ENCODE measurements at places on chromosomes 16 and 17. TPM values are rescaled to one million over a fixed set of nuclear protein-coding genes. Genes with fewer than 3 reads are reported as not detected.

- no peak for DNase-seq
These were observed 13.7 kb downstream of the GUCY2D start for GRCh38 chr17:8015957-8016631.

GRCh38 chr16:50059669-50060068 lies 6.1 kb upstream of the HEATR3 start:
- no peak for DNase-seq

- DNase-seq, result no peak
These were observed 20.8 kb upstream of the SLC38A10 start for GRCh38 chr17:81315885-81316391.

The OSGIN1 gene
- 0.28 TPM for polyA plus RNA-seq

The MFSD6L gene
- polyA plus RNA-seq, result 0.14 TPM

The MNT gene
- 1.4 TPM for polyA plus RNA-seq

GRCh38 chr16:49556606-49557446 lies 183.2 kb downstream of the C16orf78 start:
- DNase-seq, result no peak

DNA sequence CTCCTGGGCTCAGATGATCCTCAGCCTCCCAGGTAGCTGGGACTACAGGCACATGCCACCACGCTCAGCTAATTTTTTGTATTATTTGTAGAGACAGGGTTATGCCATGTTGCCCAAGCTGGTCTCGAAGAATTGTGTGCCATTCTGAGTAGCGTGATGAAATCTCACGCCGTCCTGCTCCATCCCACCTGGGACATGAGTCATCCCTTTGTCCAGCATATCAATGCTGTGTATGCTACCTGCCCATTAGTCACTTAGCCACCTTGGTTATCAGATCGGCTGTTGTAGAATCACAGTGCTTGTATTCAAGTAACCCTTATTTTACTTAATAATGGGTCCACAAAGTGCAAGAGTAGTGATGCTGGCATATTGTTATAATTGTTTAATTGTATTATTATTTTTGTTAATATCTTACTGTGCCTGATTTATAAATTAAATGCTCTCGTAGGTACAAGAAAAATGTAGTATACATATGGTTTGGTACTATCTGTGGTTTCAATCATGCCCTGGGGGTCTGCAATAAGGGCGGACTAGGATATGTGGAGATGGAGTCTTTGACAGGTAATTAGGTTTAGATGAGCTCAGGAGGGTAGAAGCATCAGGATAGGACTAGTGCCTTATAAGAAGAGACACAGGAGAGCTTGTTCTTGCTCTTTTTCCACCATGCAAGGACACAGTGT lies 26.6 kb upstream of the SLC13A2 start:
- no peak for DNase-seq

GRCh38 chr17:22463110-22463850 lies 771.0 kb downstream of the KCNJ18 start:
- DNase-seq, result no peak

GRCh38 chr16:48123104-48123788 lies 32.5 kb downstream of the ABCC12 start:
- DNase-seq, result no peak

The ARHGAP27 gene
- polyA plus RNA-seq, result 30.6 TPM

DNA sequence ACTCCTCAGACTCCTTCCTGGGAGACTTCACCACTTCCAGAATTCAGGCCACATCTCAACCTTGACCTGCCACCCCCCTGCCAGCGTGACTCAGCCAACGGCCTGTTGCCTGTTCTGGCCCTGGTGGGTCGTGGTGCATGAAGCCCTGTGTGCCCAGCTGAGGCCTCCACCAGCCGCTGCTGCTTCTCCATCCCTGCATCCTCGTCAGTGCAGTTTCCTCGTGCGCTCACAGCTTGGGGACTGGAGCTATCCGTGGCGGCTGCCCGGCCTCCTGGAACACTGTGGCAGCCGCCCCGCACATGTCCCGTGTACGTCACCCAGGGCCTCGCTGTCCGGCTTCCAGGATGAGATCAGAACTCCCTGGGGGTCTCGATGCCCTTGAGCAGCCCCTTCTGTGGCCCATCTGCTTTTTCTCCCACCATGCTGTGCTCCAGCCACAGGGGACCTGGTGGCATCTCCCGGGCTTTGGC lies 8.0 kb upstream of the TEDC2 start:
- DNase-seq, result no peak

DNA sequence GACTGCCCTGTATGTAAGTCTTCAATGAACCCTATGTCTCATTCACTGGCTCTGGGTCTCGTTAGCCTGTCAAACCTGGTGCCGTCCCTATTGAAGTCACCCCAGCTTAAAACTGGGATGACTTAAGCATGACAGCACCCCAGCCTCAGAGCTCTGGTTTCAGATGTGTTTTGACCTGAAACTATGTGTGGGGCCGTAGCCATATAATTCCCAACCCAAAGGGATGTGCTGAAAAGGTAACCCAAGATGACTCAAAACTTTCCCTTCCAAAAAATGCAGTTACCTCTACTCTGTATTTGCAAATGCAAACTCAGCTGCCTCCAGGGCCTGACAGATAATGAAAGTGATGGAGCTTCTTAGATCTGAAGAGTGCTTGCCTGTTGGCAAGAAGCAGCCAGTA lies 478.3 kb upstream of the ERCC4 start:
- DNase-seq, result no peak

DNA sequence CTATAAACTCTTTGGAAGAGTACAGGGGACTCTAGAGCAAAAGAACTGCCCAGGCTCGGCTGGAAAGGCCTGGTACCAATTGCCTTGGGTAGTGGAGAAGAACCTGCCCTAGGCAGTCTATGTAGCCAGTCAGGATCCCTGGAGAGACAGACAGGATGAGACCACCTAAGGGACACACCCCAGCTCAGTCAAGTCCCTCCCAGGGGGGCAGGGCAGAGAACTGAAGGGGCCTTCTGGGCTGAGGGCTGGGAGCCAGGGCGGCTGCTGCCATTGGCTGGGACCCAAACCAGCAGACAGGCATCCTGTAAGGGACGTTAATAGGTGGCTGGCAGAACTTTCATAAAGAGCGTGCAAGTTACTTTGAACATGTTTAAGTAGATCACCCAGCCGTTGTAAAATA lies 12.8 kb upstream of the SLC38A8 start:
- DNase-seq, result no peak

DNA sequence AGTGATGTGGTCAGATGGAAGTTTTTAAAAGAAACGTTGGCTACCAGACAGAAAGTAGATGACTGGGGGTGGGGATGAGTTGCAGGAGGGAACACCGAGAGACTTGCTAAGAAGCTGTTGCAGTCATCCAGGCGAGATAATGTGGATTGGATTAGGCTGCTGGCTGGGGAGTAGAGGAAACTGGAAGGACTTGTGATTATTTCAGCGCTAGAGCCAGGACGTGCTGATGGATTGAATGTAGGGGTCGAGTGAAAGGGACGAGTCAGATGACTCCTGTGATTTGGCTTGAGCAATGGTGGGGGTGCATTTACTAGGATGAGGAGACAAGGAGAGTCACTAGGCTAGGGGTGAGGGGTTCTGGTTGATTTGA lies 88.5 kb downstream of the CLEC16A start:
- DNase-seq, result no peak

The RTN4RL1 gene
- 2.0 TPM for polyA plus RNA-seq

GRCh38 chr17:76868669-76869495 lies 678 bp downstream of the MGAT5B start:
- DNase-seq, result no peak

- no peak for DNase-seq
These were observed 608 bp upstream of the COX10 start for GRCh38 chr17:14068542-14069250.

The NOXO1 gene
- polyA plus RNA-seq, result 0.54 TPM

The TNFRSF17 gene
- not detected for polyA plus RNA-seq

DNA sequence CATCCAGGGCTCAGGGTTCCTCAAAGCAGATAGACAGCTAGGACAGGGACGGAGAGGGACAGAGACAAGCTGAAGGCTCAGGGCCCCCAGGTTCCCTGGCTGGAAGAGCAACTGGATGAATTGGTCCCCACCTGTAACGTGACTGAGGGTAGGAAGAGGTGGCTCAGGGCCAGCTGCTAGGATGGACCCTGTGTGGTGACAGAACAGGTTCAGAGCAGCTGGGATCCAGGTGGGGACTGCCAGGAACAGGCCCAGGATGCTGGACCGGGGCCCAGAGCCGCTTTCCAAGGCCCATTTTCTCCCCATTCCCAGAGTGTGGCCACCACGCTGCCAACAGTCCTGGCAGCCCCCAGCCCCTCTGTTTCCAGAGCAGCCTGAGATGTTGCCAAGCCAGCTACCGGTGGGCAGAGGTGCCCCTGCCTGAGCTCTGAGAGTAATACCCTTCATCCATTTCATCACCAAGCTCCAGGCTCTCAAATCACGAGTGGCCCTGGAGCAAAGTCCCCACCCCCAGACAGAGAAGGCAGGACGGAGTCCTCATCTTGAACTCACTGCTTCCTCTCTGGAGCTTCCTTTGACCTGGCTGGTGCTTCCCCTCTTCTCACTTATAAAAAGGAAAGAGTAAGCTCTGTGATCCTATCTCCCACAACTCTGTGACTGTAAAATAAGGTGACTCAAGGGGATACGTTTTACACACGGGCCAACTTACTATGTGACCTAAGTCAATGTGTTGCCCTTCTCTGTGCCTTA lies 79.6 kb downstream of the TMEM132E start:
- DNase-seq, result no peak

- DNase-seq, result no peak
These were observed 10.3 kb upstream of the NFAT5 start for GRCh38 chr16:69555437-69555836.

DNA sequence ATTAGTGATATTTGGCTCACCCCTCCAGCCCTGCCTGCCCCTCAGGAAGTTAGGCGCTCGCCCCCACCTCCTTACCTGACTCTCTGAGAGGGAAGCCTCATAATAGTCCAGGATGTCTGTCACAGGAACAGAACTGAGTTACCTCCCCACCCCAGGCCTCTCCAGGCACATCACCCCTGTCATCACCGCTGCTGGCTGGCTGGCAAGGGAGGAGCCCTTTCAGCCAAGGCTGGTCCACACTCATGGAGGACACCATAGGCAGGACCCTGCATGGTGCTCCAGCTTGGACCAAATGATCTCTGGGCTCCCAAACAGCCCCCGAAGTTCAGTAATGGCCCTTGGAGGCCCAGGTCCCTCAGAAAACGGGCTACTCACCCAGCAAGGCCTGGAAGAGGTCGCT lies 1.5 kb downstream of the DLG4 start:
- no peak for DNase-seq

DNA sequence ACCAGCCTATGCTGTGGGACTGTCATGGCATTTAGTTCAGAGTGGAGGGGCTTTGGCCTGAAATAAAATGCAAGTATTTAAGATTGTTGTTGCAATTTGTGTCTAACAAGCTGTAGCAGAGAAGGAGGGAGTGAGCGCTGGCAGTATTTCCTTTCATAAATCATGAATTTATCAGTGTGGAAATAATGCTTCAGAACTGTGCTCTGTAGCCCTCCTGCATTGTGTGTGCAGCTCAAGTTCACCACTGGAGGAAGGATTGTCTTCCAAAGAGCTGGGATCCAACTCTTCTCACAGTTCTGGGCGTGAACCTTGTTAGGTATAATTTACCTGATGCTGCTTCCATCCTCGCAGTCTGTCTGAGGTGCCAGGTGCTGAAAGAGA lies 15.1 kb downstream of the SNX11 start:
- no peak for DNase-seq

DNA sequence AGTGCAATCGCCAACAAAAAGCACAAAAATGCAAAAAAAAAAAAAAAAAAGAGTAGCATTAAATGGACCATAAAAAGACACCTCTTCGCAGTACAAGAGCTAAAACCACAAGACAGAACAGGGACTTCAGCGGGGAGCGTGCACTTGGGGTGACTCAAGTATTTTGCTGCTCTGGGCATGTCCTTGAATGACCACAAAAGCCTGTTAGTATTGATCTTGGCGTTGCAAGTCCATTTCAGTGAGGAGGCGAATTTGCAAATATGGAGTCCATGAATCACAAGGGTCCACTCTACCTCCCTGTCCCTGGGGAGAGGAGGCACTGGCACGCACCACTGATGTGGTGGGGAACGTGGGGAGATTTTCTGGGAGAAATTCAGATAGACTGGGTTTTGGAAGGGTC lies 78.9 kb downstream of the CNGB1 start:
- no peak for DNase-seq

DNA sequence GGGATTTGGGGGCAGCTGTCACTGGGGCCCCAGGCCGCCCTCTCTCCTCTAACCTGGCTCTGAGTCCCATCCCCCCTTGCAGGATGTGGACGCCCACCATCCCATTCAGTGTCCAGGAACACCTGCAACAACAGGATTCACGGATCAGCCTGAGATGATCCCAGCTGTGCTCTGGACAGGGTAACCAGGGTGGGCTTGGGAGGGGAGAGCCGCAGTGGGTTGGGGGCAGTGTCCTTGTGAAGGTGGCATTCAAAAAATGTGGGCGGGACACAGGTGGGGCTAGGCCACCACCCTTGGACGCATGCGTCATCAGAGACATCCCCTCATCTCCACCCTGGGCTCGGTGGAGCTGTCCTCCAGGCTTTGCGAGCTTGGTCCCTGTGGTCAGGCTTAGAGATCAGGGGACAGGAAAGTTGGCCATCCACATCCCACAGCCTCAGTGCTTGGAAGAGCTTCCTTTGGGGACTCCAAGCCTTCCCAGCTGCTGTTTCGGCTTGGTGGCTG lies 19.1 kb downstream of the DEXI start:
- DNase-seq, result no peak

The TSNAXIP1 gene
- not detected for polyA plus RNA-seq

- no peak for DNase-seq
These were observed 18.1 kb upstream of the ARL2BP start for GRCh38 chr16:57226701-57227621.

The PPM1E gene
- not detected for polyA plus RNA-seq

GRCh38 chr17:17463821-17464220 lies 13.0 kb upstream of the MED9 start:
- no peak for DNase-seq

DNA sequence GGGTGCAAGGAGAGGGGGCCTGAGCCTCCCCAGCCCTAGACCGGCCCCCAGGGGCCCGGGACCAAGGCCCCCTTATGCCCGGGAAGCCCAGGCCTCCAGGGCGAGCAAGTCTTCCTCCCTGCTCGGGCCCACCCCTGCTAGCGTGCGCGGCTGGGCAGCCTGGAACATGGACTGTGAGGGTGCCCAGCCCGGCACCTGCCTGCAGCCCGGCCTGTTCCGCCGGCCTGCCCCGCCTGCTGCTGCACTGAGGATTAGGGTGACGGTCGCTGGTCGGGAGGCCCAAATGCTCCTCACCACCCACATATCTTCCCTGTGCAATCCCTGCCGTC lies 6.0 kb downstream of the HS3ST6 start:
- DNase-seq, result no peak

The TMEM235 gene
- not detected for polyA plus RNA-seq

GRCh38 chr17:38604479-38605403 lies 1.0 kb downstream of the SRCIN1 start:
- DNase-seq, result no peak

The ALDOC gene
- polyA plus RNA-seq, result 62.2 TPM
